ENCODE measurements at places on chromosomes 2 and 18.

GRCh38 chr18:45458033-45458432 is 157.2 kb upstream of the SLC14A2 start:
- no peak for DNase-seq

DNA sequence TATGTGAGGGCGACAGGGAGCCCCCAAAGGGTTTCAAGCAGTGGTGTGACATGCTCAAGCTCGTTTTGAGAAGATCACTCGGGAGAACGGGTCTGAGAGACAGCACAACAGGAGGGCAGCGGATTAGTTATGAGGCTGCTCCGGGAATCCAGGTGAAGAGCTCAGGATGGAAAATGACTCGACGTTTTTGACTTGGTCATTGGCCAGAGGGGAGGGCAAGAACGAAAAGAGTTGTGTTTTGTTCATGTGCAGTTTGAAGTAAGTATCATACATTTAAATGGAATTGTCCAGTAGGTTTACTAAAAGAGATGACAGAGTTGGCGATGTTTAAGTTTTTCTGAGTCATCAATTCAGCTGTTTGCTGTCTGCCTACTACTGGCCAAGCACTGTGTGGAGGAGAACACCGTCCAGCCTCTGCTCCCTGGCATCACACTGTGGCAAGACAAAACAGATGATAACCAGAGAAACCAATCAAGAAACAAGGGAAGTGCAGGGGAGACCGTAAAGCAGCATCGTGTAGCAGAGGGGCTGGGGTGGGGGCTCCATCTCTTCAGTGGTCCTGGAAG is 25.3 kb upstream of the ANXA4 start:
- DNase-seq, result no peak

GRCh38 chr2:1518331-1518803 is 105.1 kb downstream of the TPO start:
- DNase-seq, result no peak

DNA sequence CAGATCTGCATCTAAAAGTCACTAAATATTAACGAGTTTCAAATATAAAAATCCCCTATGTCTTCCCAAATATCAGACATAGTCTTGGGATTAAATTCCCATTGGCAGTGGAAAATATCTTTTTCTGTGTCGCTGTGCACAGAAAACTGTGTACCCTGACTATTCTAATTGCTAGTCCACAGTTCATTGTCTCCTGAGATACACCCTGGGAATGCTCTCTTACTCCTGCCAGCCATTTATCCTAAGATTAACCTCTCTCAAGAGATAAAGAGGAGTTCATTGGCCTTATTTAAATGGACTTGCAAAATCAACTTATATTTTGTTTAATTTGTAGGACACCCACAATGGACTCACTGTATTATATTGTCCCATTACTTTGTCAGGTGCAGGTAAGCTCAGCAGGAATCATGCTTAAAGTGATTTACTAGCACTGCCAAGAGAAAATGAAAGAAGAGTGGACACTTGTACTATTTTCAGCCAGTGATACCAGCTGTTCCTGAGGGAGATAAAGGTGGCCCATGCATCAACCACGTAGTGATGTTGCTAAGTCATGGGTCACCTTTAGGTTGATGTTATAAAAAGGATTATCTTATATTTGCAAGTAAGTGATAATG is 553.8 kb downstream of the PIK3C3 start:
- DNase-seq, result no peak

DNA sequence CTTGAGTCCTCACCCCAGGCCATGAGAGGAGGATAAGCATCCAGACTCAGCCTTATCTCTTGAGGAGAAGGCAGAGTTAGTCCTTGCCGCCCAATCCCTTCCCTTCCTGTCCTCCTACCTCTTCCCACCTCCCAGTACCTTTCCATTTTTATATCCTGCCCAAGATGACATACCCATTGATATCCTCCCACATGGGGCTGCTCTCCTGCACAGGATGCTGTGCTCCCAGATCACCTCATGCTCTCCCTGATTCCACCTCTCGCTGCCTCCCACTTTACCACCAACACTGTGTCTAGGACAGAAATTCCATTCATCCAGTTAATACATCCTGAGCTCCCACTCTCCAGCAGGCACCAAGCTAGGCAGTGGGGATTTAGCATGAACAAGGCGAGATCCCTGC is 182.4 kb downstream of the GFPT1 start:
- DNase-seq, result no peak

DNA sequence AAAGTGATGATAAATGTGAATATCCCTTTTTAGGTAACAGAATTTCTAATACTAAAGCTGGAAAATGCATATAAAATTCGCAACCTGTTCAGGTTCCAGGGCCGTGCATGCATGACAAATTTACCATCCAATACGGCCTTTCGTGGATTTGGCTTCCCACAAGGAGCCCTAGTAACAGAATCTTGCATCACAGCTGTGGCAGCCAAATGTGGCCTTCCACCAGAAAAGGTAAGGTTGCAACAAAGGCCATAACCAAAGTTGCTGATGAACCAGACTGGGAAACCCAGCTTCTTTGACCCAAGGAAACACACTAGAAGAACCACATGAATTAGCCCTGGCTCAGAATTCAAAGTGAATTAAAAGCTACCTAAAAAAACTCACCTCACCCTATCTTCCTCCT is 49.6 kb upstream of the BZW1 start:
- DNase-seq, result no peak

GRCh38 chr2:6368281-6368680 is 497.4 kb downstream of the CMPK2 start:
- DNase-seq, result no peak

DNA sequence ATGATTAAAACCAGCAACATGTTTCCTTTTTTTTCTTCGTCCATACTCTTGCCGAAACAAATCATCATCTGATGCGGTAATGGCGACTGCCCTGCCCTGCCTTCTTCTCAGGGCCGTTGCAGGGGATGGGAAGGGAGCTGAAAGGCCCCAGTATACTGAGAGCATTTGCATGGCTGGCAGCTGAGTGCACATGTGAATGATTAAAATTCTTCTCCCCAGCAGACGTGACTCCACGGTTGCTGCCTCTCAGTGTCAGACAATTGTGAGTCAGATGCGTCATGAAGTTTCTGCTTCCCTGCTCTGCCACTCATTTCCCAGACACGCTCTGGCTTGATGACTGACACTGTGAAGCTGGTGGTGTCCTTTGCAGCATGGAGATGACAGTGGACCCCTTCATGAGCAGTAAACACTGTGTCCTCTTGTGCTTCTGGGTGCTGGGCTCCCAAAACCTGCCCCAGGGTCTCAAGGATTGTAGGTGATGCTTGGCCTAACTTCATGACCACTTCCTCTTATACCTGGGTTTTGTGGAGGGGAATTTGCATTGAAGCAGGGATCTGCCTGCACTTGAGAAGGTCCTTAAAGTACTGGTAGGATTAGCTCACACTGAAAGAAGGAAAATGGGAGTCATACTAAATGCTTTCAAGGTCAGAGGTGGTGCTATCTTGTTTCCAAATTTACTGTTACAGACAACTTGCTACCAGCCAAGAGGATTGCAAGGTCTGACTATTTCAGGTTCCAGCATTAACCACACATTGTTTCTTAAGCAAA is 222.5 kb upstream of the COPS8 start:
- no peak for DNase-seq

- no peak for DNase-seq
Measured at GRCh38 chr2:139020287-139020686, 240.1 kb upstream of the NXPH2 start.

GRCh38 chr2:205780645-205781044 is 98.3 kb downstream of the NRP2 start:
- DNase-seq, result no peak

GRCh38 chr2:85213404-85213803 is 80.2 kb downstream of the TCF7L1 start:
- DNase-seq, result no peak

- no peak for DNase-seq
Measured at GRCh38 chr18:77899972-77900754, 650.5 kb downstream of the GALR1 start.

- DNase-seq, result no peak
Measured at GRCh38 chr2:196263181-196263747, 91.9 kb upstream of the STK17B start.

DNA sequence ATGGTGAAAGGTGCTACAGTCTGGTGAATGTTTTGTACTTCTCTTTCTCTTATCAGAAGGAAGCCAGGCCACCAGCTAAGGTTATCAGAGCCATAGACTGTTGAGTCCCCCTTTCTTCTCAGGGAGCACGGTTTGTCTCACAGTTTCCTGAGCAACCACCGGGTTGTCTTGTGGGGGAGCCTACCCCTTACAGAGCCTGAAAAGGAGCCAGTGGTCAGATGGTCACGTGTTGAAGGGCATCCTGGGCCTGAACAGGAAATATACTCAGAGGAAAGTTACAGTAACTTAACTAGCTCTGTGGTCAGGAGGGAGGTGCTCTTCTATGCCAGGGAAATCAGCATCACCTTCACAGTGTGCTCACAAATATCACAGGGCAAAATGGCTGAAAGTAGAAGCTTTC is 11.6 kb downstream of the CD28 start:
- DNase-seq, result no peak

DNA sequence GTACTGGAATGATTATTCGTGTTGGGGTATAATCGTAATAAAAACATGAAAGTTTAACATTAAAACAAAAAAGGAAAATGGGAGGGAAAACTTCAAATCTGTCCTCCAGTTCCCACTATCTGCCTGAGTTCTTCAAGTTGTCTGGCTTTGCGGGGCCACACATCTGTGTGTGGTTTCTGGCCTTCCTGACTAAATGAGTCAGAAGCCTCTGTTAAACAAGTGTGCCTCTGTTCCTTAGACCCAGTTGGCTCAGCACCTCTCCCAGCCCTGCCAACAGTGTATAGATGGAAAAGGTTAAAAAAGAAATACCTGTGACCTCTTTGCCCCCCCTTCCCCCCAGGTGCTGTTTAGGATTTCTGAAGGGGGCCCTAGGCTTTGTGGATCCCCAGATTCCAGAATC is 30.2 kb downstream of the XDH start:
- no peak for DNase-seq

- no peak for DNase-seq
Measured at GRCh38 chr2:241953324-241953928, 83.9 kb downstream of the RTP5 start.

DNA sequence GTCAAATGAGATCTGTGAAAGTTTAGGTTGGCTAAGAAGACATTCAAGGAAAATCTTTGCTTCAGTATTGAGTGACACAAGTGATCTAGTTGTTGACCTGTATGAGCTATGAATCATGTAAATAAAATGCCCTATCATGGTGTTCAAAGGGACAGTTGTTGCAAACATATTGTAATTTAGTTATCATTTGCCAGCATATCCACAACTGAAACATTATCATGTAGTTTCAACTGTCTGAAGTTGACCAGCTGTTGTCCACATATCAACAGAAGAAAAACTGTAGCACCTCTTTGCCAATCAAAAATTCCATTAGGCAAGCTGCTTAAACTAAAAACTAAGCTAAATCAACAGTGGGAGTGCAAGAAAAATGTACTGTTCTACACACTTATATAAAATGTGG is 527.1 kb upstream of the NRXN1 start:
- DNase-seq, result no peak

- DNase-seq, result no peak
Measured at GRCh38 chr2:222283634-222284033, 15.2 kb downstream of the PAX3 start.

DNA sequence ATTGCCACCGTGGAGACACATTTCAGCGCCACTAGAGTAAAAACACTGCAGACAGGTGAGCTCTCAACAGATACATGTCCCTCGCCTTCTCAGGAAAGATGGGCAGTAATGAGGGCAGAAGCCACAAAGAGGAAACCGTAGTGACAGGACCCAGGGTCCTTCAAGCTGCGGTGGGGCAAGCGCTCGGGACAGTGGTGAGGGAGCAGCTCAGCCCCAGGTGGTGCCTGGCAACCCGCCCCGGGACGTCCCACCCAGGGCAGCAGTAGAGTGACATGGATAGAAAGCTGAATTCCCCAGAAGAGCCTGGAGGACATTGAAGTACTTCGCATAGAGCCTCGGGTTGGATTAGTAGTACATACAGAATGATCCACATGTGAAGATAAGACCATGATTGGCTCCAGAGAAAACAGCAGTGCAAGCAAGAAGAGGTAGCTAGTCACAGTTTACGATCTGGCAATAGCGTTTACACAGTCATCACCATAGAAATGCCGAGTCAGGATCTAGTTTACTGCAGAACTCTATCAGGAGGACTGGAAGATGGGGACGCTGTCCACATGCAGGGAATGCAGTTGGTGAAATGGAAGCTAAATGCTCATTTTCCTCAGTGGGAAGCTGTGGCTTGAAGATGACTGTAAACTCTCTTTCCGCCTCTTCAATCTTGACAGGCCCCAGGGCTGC is 37.4 kb upstream of the ALPP start:
- DNase-seq, result no peak

- no peak for DNase-seq
Measured at GRCh38 chr2:138665937-138666336, 114.3 kb downstream of the NXPH2 start.

DNA sequence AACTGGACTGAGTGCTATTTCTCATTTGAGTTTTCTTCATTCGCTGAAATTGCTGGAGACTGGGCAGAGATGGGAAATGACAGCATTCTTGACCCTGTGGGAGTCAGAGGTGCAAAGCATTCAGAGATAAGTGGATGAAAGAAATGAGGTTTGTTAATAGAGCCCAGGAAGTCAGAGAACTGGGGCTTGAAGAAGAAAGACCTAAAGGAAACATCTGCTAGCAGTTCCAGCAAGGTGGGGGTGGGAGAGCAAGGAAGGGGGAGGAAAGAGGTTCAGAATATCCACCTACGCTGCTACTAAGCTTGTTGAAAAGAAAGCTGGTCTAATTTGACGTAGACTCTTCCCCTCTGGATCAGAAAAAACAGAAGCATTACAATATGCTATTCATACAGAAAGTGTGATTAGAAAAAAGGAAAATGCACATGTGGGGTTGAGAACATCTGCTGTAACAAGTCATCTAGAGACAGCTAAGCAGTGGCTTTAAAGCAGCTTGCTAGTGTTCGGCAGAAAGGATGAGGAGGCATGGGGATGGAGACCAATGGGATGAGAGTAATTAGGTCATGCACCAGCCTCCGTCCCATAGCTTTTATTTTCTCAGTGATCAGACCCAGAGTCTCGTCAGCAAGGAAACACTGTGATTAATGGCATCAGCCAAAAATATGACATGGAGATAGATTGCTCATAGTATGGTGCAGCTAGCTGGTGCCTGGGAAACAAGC is 29.7 kb downstream of the NAB1 start:
- no peak for DNase-seq

GRCh38 chr2:43123486-43123885 is 102.9 kb downstream of the ZFP36L2 start:
- DNase-seq, result no peak

- no peak for DNase-seq
Measured at GRCh38 chr2:97844311-97844859, 131.0 kb downstream of the ZAP70 start.
